Stimulated activated CD8-positive, alpha-beta memory T cell treated with anti-CD3 and anti-CD28 coated beads, Interleukin-7, amount 100 ng/mL, for 24 hours (primary cell): ENCODE measurements at places on chromosomes 5 and 9.

- no peak for DNase-seq
These were observed 168.1 kb upstream of the MAP3K1 start for GRCh38 chr5:56647099-56647850.

- DNase-seq: no peak
These were observed 760 bp downstream of the ALDH1B1 start for GRCh38 chr9:38393128-38393796.

GRCh38 chr5:138148811-138149210 is 9.6 kb upstream of the NME5 start:
- DNase-seq: no peak

DNA sequence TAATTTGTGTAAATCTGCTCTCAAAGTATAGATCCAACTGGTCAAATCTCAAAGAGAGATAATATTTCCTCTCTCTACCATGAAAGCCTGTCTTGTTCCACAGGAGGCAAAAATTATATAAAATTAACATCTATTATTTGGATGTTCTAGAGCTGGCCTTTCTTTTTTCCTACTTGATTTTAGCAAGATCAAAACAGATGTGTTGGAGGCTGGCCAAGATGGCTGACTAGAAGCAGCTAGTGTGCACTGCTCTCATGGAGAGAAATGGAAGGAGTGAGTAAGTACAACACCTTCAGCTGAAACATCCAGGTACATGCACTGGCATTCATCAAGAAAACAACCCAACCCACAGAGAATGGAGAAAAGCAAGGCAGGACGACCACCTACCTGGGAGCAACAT is 298.6 kb upstream of the SLC24A2 start:
- no peak for DNase-seq

GRCh38 chr5:77987331-77987730 is 211.2 kb upstream of the TBCA start:
- DNase-seq: no peak

DNA sequence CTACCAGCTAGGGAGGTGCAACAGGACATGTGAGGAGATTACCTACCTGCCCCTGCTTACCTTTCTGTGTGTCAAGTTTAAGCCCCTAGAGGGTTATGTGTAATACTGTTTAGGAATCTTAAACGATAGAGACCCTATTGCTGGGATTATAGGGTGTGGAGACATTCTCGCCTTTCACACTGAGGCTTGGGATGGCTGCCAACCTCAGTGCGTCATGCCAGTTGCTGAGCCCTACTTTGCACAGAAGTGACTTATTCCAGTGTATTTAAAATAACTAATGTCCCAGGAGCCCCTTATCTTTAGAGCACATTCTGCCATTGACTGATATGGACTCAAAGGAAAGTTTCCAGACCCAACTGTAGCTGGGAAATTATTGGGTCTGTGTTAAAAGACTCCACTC is 76.6 kb upstream of the XPA start:
- no peak for DNase-seq

GRCh38 chr5:98631311-98632054 is 142.0 kb upstream of the RGMB start:
- DNase-seq: no peak

GRCh38 chr9:127885508-127886281 is 8.2 kb upstream of the AK1 start:
- DNase-seq: no peak

DNA sequence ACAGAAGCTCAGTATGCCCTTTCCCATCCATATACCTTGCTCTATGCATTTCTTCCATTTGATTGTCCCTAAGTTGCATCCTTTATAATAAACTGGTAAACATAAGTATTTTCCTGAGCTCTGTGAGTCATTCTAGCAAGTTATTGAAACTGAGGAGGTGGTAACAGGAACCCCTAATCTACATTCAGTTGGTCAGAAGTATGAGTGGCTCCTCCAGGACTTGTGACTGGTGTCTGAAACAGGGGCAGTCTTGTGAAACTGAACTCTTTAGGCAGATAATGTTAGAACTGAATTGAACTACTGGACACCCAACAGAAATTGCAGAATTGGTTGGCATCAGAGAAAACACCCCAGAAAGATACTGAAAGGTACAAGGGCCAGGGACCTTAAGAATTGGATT is 133.1 kb upstream of the POU5F2 start:
- DNase-seq: no peak

DNA sequence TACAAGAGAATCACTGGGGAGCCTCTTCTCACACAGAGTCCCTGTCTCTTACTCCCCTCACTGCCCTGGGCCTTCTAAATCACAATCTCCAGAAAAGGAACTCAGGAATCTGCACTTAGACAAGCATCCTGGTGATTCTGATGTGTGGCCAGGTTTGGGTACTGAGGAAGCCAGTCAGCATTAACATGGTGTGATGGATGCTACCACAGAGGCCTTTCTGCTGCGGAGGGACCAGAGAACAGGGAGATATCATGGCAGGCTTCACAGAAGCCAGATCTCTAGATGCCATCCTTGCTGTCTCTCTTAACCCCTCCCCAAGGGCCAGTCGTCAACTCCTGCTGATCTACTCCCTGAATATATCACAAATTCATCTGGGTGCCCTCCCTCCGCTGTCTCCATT is 1.6 kb downstream of the ANKS6 start:
- no peak for DNase-seq

GRCh38 chr5:164360589-164360988 is 855.2 kb downstream of the MAT2B start:
- no peak for DNase-seq

GRCh38 chr9:110197330-110198187 is 10.4 kb downstream of the C9orf152 start:
- DNase-seq: no peak

DNA sequence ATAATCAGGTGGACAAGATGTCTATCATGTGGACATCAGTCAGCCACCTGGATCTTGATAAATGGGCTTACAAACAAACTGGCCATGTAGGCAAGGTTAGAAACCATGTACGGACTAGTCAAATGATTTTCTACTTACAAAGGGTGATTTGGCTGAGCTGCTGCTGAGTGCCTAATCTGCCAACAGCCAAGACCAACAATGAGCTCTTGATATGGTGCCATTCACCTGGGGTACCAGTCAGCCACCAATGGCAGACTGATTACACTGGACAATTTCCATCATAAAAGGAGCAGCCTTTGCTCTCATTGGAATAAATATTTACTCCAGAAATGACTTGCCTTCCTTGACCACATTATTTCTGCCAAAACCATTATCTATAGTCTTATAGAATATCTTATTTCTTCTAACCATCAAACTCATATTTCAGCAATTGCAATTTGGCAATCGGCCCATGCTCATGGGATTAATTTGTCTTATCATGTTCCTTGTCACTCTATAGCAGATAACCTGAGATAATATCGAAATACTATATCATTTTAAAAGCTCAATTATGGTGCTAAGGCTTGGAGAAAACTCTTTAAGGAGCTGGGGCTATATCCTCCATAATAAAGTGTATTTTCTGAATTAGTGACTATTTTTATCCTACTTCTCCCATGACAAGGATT is 135.1 kb downstream of the SLC25A46 start:
- DNase-seq: no peak

DNA sequence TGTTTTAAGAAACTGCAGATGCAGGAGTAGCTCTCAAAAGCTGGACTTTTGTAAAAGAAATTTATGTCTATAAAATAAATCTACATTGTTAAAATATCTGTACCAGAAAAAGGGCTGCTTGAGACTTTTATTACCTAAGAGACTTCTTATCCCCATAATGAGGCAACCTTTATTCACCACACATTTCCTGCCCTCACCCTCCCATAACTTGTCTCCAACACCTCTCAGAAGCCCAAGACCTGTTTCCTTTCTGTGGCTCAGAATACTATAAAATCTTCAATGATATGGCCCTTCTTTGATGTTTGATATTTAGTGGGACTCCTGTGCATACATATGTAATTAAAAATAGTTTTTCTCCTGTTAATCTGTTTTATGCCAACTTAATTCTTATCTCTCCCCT is 141.5 kb upstream of the FER start:
- DNase-seq: no peak

DNA sequence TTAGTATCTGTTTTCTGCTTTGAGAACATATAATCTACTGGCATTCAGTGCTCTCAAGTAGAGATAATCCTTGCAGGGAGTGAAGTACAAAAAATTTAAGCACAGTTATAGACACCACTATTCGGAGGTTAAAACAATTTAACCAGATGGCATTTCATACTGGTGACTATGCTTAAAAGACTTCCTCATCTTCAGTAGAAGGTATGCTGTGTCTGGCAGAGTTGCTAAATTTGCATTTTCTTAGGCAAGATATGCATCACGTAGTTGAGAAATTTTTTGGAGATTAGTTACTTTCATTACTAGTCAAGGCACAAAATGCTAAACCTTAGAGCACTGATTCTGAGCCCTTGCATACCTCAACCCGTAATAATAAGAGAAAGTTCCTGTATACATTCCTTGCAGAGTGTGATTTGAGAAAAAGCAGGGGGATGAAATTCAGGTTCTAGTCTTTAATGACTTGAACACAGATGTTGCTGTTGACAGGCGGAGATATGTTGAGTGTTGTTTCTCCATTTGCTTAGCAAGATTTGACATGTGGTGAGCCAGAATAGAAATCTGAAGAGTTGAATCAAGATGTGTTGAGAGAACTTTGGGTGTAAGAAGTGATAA is 70.8 kb upstream of the STARD4 start:
- DNase-seq: no peak

DNA sequence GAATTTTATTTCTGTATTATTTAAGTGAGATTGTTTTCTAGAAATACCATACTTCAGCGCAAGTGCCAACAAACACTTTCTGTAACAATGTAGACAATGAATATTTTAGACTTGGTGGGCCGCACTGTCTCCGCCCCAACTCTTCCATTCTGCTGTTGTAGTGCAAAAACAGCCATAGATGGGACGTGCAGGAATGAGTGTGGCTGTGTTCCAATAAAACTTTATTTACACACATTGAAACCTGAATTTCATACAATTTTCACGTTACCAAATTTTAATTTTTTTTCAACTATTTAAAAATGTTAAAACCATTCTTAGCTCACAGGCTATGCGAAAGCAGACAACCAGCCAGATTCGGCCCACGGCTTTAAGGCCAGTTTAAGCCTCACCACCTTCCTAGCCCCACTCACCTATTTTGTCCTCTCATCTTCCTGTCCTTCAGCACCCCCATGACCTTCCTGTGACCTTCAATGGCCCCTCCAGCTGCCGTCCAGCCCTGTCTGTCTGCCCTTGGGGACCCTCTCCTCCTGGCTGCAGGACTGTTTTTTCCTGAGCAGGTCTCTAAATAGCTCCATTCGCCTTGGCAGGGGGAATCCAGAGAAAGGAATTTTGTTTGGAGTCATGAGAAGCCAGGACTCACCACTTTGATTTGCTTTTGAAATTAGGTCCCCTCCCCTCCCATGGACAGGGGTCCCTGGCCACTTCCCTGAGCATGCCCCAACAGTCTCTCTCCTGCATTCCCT is 11.2 kb upstream of the ANXA6 start:
- no peak for DNase-seq

GRCh38 chr9:114532561-114533237 is 27.4 kb upstream of the WHRN start:
- DNase-seq: no peak

DNA sequence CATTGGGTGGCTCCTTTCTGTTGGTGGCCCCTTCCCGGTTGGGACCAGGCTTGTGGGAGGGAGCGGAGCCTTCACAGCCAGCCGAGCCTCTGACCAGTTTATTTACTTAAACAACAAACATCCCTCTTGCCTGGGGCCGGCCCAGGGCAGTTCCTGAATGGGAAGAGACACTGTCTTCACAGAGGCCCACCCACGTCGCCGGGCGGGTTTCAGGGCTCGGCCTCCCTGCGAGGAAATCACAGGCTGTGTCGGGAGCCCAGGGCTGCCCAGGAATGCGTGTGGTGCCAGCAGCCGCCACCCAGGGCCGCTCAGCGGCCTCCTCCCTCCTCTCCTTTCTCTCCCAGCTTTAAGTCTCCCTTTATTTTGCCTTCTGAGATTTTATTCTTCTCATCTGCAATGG is 132.5 kb downstream of the HSD17B3 start:
- no peak for DNase-seq
